ENCODE measurements at places on chromosomes 4 and X.

- no peak for DNase-seq
Measured at GRCh38 chr4:102629673-102630072, 128.5 kb downstream of the NFKB1 start.

DNA sequence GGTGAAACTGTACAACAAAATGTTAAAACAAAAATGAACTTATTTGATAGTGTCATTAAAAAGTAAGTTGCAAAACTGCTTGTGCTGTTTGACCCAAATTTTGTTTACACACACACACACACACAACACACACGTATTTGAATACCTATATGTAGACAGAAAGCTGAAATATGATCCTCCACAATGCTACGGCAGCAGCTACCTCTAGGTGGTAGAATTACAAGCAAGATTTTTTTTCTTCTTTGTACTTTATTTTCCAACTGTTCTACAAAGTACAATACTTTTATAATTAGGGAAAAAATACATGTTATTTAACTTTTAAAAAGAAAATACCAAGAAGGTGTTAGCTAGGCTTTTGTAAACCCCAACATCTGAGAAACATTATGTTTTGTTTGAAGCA lies 1.2 kb downstream of the CYTL1 start:
- no peak for DNase-seq

- DNase-seq, result no peak
Measured at GRCh38 chrX:97751735-97752134, 868.0 kb downstream of the RPA4 start.

DNA sequence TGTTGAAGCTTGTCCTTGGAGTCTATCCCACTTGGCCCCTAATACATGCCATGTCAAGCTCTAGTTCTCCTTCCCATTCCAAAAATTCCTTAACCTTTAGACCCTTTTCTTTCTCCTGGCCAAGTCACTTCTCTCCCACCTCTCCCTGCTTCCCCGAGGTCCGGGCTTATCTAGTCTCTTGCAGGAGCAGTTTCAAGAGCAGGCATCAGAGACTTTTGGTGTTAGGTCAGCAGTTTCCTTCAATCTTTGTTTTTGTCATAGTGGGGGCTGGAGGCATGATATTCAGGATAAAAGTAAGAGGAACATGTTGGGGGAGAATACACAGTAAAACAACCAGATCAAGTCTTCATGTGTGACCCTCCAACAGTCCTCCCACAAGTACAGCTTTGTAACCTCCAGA lies 11.5 kb upstream of the IDS start:
- DNase-seq, result no peak

All from GM13976 (cell line).